ENCODE measurements at places on chromosomes 3 and 15.

DNA sequence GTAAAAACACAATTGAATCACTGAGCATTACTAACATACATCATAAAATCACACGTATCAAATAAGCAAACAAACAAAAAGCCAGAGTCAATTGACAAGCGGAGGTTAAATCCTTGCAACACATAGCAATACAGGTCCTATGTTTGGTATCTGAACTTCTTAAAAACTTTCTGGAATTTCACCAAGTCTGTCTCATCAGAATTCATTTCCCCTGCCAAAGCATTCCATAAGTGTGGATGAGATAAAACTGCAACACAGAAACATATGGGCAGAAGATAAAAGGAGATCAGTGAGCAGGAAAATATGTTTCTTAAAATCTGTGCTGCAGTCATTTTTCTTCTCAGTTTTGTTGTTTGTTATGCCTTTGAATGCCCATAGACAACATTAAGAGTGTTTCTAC, 1155.5 kb downstream of the TBL1XR1 start:
- DNase-seq: no peak

DNA sequence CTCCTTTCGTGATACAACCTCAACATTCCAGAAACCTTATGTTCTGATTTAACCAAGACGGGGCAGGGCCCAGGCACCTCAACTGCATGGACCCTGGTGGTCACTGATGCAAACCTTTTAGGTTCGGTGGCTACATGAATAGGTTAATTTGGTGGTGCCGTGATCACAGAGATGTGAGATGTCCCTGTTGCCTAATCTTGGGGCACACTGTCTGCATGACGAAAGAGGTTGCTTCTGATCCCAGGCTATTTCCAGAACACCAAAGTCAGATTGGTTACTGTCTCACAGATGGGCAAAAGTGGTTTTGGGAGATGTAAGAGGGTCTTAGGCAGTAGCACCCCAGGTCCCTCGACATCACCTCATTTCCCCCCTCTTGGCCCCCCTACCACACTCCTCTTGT, 4.0 kb upstream of the CCR1 start:
- DNase-seq: no peak

GRCh38 chr3:70006089-70006488, 6.6 kb downstream of the SAMMSON start:
- DNase-seq: no peak

DNA sequence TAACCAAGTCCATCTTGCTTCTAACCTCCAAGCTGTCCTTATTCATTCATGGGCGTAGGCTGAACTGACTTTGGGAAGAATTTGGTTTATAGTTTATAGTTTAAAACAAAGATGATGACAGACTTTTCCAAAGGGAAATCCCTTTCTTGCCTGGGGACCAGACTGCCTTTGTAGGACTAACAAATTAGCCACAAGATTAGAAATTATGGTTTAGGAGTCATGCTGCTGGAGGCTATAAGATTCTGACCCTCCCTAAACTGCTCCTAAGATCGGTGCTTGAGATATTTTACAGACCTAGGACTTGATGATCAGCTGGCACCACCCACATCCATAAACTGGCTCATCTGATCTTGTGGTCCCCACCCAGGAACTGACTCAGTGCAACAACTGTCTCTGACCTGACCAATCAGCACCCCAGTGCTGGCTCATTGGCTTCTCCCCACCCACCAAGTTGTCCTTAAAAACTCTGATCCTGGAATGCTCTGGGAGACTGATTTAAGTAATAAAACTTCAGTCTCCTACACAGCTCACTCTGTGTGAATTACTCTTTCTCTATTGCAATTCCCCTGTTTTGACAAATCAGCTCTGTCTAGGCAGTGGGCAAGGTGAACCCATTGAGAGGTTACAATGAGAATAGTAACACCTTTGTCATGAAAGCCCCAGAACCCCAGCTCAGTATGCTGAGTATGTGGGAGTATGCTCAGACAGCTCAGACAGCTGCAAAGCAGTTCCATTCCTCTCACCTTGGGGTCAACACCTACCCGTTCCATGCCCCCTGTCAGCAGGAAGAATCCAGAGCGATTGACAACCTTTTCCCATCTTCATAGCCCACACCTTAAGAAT, 51.6 kb upstream of the C15orf39 start:
- no peak for DNase-seq

GRCh38 chr3:189839576-189839975, 208.4 kb downstream of the TP63 start:
- no peak for DNase-seq

DNA sequence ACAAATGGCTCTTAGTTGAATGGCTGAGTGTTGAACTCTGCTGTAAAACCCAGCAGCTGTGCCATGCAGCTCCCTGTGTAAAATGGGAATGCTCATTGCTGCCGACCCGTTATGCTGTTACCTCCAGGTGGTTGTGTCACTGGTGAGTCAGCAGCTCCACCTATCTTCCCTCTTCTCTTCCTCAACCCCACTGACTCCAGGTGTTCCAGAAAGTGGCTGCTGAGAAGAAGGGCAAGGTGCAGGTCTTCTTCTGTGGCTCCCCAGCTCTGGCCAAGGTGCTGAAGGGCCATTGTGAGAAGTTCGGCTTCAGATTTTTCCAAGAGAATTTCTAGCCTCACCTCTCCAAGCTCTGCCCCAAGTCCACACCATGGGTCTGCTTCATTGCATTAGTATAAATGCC, 41.9 kb downstream of the NOX5 start:
- DNase-seq: no peak

GRCh38 chr15:62417439-62417838, 252.4 kb upstream of the C2CD4B start:
- no peak for DNase-seq

GRCh38 chr3:110618512-110619226, 452.9 kb upstream of the NECTIN3 start:
- DNase-seq: no peak

GRCh38 chr15:34012461-34013028, 26.5 kb downstream of the AVEN start:
- DNase-seq: no peak

DNA sequence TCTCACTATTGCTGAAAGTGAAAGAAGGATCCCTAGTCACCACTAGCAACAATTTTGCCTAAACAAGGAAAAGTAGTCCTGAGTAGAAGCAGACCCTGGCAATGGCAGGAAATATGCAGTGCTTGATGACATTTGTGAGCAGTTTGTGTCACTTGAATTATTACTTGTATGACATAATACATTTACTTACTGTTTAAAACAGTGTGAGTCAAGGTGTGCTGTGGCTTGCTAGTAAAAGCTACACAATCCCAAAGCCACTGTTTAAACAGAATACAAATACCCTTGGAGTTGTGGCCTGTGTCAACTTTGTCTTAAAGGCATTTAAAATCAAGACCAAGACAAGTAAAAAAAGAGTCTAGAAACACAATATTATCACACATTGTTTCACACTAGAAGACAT, 775.4 kb downstream of the ROBO1 start:
- no peak for DNase-seq

DNA sequence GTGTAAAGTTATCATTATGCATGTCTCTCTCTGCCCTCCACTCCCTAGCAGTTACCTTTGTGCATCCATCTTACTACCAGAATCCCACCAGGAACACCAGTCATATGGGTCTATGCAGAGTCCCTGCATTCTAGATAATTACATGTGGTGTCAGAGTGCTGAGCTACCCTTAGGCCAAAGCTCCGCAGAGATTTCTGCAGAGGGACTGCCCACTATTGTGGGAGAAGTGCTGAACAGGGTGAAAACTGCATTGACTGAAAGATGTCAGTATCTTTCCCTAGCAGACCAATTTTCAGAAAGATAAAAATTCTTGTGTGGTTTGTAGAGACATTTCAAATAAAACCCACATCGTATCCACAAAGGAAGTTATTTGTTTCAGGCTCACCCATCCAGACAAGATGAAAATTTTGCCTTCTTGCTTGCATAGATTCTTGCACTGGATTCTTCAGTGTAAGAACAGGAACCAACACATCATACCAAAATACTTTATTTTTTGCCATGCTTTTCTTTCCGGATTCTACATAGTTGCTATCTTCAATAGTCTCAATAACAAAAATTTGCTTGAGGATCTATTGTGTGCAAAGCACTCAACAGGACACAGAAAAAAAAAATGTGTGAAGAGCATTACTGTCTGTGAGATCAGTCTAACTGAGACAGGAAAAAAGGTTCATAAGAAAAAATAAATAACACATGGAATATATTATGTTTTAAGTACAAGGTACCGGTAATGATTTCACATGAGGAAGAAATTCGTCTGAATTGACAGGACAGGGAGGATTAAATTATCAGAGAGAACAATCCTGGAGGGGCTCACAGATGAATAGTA, 32.0 kb upstream of the CCDC80 start:
- no peak for DNase-seq

DNA sequence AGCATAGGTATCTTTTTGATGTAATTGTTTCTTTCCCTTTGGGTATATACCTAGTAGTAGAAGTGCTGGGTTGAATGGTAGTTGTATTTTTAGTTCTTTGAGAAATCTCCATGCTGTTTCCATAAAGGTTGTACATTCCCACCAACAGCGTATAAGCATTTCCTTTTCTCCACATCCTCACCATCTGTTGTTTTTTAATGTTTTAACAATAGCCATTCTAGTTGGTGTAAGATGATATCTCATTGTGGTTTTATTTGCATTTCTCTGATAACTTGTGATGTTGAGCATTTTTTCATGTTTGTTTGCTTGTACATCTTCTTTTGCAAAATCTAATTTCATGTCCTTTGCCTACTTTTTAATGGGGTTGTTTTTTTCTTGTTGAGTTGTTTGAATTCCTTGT, 80.0 kb upstream of the TMC3 start:
- DNase-seq: no peak

DNA sequence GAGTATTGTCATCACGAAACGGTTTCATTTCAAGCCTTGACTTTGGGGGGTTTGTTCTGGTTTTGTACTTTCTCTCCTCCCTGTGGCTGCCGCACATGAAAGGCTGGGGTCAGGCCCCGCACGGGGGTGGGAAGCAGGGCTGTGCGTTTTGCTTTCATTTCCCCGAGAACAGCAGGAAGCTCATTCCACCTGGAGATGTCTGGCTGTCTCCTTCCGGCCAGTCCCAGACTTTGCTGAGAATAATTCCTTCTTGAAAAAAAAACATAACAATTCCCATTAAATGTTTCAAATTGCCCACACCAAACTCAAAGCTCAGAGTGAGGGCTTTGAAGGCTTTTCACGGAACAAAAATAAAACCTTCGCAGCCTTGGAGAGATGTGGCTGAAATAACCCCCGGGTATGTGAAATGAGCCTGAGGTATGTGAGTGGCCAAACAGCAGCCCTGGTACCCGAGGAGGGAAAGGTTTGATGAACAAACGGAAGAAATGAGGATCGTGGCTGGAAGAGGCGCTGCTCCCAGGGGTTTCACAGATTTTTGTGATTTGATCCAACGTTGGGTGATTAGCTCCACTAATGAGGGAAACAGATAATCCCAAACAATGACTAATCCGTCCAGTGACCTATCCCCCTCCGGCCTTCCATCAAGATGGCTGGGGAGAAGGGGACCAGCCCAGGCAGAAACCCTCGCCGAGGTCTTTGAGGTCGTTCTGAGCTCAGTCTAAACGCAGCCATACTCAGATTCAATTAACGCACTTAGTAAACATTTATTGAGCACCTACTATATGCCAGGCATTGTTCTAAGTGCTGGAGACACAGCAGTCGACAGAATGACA, 126.9 kb upstream of the MEF2A start:
- no peak for DNase-seq

DNA sequence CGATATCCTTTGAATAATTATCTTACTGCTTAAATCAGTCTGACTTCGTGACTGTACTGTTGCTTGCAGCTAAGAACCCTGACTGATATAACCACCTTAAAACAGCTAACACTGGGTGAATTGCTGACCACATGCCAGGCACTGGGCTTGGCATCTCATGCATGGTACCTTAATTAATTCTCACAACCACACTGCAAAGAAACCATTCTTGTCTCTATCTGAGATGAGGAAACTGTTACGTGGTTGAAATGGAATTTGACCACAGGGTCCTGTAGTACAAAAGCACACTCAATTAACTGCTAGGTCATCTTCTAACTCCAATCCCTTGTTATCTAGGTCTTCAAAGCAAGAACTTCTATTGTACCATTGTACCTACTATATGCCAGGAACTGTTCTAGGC, 92.7 kb upstream of the PRICKLE2 start:
- DNase-seq: no peak

GRCh38 chr3:13841141-13841540, 38.7 kb downstream of the WNT7A start:
- no peak for DNase-seq

DNA sequence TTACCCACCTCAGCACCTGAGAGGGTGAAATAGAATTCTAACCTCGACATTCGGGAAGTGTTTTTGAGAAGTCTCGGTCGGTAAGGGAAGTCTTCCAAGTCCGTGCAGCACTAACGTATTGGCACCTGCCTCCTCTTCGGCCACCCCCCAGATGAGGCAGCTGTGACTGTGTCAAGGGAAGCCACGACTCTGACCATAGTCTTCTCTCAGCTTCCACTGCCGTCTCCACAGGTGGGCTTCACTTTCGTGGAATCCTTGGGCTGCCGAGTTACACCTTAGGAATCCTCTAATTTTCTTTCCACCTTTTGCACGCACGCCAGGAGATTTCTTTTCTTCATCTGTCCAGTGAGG, 775 bp downstream of the CCNDBP1 start:
- DNase-seq: no peak

GRCh38 chr3:51610708-51611107, 60.3 kb upstream of the TEX264 start:
- no peak for DNase-seq

DNA sequence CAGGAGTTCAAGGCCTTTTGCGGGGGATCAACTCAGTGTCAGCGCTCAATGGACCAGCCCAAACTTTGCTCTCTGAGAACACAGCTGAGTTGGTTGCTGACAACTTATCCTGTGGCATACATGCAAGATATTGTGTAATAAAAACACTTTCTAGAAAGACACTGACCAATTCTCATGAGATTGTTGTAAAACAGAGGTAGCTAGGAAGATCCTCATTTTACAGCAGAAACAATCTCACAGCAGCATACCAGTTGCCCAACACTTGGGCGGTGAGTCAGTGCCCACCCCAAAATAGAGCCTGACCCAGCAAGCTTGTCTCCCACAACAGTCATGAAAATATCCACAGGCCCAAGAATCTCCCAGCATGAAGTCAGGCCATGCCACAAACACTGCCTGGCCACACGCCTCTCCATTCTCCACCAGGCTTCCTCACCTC, 18.2 kb downstream of the KLHL6 start:
- peak; percentile 34 for DNase-seq

DNA sequence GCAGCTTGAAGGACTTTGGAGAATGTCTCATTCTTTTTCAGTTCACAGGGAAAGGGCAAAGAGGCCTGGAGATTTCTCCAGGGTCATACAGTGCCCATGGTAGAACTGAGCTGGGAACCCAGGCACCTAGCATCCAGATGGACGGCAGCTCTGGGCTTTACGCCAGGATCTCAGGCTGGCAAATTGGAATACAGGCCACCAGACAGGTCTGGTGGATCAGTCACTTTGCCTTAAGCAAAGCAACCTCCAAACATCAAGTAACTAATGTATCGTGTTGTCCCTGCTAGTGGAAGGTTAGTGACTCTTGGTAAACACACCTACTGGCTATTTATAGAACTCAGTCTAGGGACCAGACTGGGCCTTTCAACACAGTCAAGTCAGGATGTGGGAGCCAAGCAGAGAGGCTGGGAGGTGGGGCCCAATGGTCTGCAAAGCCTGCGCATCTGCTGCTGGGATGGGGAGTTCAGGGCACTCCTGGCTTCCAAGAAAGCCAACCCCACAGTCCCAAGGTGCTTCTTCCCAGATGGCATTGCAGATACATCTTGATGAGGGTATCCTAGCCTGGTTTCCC, 30.2 kb downstream of the RPLP1 start:
- DNase-seq: no peak

- DNase-seq: no peak
Measured at GRCh38 chr15:53110999-53111398, 320.9 kb upstream of the ONECUT1 start.

GRCh38 chr15:51281368-51281967, 56.9 kb downstream of the CYP19A1 start:
- DNase-seq: no peak

All from GF-D8 (cell line).